Activated CD8-positive, alpha-beta memory T cell treated with anti-CD3 and anti-CD28 coated beads for 1 hour (primary cell): ENCODE measurements at places on chromosomes 5 and 9.

DNA sequence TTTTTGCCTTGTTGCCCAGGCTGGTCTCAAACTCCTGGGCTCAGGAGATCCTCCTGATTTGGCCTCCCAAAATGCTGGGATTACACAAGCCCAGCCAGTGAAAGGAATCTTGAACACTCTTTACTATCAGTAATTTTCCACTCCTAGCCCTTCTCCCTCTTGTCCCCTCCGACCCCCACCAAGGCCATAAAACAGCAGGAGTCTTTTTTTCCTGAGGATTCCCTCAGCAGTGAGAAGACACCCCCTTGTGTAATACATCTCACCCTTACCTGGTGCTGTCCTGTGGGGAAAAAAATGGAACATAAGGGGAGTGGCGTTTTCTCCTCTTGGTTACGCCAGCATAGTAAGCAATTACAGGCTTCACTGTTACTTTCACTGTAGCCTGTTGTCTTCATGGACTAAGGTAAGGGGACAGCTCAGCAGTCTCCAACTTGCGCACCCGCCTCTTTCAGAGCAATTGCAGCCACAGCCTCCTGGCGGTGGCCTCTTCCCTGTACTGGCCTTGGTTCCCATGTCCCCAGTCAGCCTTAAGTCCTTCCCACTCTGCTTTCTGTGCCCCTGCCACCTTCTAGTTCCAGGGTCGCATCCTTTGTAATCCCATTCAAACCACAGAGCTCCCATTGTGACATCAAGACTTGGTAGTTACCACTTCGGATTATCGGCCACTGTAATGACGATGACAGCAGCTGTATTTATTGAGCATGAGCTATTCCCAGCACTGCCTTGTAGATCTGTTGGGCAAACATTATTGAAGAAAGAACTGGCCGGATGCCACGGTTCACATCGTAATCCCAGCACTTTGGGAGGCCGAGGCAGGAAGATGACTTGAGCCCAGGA, 10.0 kb downstream of the NAIF1 start:
- DNase-seq, result no peak

- DNase-seq, result no peak
Measured at GRCh38 chr9:114500697-114501292, 4.5 kb downstream of the WHRN start.

GRCh38 chr5:4533457-4534105, 606.5 kb upstream of the ADAMTS16 start:
- no peak for DNase-seq

- DNase-seq, result no peak
Measured at GRCh38 chr9:121278477-121279261, 10.7 kb downstream of the GSN start.

GRCh38 chr9:125926936-125927335, 179.8 kb downstream of the PBX3 start:
- DNase-seq, result no peak

DNA sequence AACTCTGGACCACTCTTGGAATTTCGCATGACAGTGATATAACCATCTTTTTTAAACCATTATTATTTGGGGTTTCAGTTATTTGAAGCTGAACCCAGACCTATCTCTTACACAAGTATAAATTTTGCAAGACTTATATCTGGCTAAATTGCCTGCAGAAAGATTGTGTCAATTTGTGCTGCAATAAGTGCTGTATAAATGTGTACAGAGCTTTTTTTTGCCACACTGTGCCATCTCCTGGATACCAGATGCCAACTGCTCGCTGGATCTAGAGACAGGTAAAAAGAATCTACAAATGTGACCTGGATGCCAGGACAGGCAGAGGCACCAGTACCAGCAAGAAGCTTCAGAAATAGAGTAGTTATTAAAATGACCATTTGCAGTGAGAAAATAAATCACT, 25.9 kb upstream of the TTC39B start:
- no peak for DNase-seq

DNA sequence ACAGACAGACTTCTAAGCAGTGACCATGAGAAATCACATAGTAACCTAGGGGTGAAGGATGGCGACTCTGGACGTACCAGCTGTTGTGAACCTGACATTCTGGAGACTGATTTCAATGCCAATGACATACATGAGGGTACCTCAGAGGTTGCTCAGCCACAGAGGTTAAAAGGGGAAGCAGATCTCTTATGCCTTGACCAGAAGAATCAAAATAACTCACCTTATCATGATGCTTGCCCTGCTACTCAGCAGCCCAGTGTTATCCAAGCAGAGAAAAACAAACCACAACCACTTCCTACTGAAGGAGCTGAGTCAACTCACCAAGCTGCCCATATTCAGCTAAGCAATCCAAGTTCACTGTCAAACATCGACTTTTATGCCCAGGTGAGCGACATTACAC, 38.0 kb upstream of the CCDC152 start:
- no peak for DNase-seq
